ENCODE measurements at places on chromosomes 2 and 18.

- DNase-seq: no peak
These were observed 170.9 kb upstream of the SIX2 start for GRCh38 chr2:45180033-45180746.

- no peak for DNase-seq
These were observed 1096.7 kb upstream of the DDX18 start for GRCh38 chr2:116717832-116718231.

DNA sequence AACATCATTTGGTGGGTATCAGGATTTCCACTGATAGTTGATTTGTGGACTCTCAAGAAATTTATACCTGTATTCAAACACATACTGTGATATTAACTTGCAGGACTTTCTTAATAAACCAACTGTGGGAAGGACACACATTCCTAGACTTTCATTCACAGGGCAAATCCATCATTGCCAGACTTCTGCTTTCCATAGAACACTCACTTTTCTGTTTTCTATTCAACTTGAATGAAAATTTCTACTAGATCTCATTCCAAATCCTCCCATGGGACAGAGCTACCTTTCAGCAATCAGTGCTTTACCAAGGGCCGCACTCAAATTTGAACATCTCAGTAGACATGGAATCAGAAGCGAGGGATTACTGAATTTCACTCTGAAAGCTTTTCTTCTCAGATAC, 612.5 kb downstream of the IRS1 start:
- no peak for DNase-seq

DNA sequence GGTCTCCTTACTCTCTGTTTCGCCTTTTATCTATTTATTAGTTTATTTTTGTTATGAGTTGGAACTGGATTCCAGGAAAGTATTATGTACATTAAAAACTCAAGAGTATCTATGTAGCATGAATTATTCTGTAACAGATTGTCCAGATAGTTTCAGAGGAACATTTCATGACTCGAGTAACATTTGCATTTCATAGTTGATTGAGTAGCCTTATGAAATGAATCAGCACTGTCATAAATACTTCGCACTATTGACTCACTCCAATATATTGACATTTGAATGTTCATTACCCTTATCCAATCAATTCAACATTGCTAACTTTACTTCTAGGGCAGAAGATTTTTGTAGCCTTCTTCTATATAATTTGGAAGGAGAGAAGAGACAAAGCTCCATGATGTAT, 11.3 kb upstream of the VRK2 start:
- DNase-seq: no peak

GRCh38 chr2:174662459-174662858, 64.9 kb upstream of the WIPF1 start:
- no peak for DNase-seq

- no peak for DNase-seq
These were observed 9.3 kb downstream of the XRCC5 start for GRCh38 chr2:216118474-216118873.

DNA sequence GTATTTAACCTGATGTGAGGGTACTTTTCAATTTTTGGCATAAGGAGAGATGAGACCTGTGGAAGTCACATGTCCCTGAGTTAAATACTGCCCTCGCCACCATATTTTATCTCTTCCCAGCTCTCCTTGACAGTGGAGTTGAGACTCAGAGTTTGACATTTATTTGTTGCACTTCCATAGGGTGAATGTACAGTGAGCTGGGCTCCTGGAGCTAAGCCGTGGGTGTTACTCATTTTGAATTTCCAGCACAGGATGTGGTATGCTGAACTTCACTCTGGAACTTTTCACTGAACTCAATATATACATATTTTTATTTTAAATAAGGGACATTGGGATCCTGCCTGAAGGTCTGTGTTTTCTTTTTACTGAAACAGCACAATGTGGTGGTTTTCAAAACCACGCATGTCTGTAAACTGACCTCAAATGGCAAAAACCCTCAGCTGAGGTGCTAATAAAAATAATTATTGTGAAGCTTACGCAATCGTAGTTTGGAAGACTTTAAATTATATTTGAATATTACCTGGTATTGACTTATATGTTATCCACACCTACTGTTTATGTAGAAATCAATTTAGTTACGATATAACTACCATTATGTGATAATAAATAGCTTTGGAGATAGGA, 12.1 kb downstream of the RNF144A start:
- DNase-seq: no peak

GRCh38 chr2:168999668-169000213, 31.4 kb downstream of the ABCB11 start:
- no peak for DNase-seq

DNA sequence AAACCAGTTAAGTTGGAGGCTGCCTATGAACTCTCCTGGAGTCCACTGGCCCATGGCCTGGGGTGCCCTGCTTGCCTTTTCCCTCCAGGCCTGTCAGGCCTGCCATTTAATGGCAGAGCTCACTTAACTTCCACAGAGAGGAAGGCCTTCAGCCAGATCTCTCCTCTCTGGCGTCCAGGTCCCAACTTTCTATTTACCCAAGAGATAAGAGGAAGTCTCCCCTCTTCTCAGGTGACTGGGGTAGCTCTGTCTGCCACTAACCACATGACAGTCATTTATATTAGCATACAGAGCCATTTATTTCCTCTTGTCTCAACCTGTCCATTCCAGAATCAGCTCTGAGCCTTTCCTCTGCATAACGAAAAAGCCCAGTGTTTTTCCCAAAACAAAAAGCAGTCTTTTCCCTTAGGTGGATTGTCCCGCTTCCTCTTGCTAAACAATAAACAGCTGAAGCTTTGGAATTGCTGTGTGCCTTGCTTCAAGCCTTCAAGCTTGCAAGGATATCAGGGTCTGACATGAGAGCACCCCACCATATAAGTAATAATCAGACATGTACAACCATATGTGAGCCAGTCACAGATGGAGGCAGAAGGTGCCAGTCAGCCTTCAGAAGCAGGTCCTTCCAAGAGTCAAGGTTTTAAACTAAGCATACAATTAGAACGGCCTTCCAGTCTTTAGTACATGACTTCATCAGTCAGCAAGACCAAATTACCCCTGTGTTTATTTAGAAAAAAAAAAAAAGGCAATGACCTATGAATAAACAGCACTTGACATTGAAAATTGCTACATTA, 71.2 kb upstream of the STPG4 start:
- peak; percentile 87 for DNase-seq

DNA sequence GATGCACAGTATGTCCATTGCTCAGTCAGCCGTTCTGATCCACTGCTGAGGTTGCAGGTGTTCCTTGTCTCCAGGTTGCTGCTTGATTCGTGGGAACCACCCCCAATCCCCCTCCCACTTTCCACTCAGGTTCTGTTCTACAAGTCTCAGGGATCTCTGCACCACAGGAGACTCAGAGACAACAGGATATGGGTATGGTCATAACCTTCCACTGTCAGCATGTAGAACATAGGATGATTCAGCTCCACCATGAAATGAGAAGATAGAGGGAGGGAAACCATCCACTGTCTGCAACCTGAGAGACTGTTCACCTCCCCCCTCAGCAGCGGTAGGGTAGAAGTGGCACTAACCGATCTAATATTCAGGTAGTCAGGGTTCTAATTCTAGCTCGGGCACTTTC, 19.0 kb upstream of the KLF7 start:
- DNase-seq: no peak

GRCh38 chr2:134738141-134738870, 19.5 kb upstream of the TMEM163 start:
- no peak for DNase-seq

- DNase-seq: no peak
These were observed 82.4 kb downstream of the TTC32 start for GRCh38 chr2:19819097-19820065.

- DNase-seq: no peak
These were observed 349.9 kb upstream of the ZNF521 start for GRCh38 chr18:25701821-25702220.
